ENCODE measurements at places on chromosomes 5 and 9.
A peak's percentile ranks its signal among the peaks of the same experiment; 100 is the strongest.

GRCh38 chr9:79256691-79257213 lies 315.0 kb upstream of the TLE4 start:
- peak; percentile 64 for DNase-seq

DNA sequence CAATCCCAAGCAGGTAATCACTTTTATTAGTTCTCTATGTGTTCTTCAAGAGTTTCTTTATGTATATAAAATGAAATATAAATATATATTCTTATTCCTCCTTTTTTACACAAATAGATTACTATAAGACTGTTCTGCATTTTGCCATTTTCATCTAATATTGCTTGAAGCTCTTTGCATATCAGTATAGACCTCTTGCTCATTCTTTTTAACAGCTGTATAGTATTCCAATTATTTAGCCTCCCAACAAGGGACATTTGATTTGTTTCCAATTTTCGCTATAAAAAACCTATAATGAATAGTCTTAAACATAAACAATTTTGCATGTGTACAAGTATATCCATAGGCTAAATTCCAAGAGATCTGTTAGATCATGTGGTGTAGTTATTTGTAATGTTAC lies 25.2 kb downstream of the CETN3 start:
- DNase-seq, result no peak

GRCh38 chr5:150616506-150616905 lies 24.0 kb upstream of the SYNPO start:
- no peak for DNase-seq

DNA sequence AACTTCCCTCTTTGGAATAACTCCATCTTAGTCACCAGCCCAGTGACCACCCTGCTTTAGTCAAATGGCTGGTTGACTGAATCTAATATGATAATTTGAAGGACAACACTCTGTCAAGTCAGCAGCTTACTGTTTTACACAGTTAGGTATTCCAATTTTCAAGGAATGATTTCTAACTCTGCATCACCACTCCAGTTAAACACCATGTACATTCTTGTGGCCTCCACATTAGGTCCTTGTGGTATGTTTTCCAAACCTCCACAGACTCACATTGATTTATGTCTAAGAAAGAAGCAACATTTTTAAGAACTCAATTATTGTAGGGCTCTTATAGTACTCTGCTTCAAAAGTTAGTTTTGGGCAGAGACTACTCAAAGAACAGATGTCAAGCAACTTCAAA lies 110.7 kb downstream of the TLE1 start:
- peak; percentile 73 for DNase-seq

- peak; percentile 15 for DNase-seq
These were observed 442 bp downstream of the NEURL1B start for GRCh38 chr5:172641359-172642050.

- DNase-seq, result no peak
These were observed 52.3 kb upstream of the CD180 start for GRCh38 chr5:67248703-67249589.

DNA sequence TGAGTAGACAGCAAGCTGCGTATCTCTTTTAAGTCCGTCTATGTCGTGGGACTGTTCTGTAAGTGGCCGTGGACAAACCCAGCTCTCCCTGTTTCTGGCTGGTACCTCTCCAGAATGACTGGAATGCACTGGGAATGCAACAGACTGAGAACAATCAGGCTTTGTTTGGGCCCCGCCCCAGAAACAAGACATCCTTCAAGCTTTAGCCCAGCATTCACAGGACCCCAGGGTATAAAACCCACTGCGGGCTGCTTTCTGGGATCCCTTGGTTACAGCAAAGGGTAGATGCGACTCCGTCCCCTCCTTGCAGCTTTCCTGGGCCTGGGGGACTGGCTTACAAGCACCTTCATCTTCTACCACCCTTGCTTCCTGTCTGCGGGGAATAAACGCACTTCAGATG lies 45.6 kb upstream of the SPTLC1 start:
- DNase-seq, result no peak

DNA sequence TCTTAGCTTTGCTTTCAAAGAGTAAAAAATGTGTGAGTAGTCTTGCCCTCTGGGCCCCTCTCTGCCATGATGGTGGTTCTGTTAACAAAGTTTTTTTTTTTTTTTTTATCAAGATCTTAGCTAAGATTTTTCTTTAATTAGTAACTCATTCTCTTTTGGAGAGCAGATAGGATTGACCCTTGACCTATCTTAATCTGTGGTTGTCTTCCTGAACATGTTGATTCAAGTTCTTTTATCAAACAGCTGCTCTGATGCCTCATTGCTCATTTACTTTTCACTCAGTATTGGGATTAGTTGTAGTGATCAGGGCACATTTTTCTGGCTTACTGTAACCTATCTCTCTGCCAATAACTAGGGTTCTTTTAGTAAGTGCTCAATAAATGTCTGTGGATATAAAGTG lies 106.3 kb downstream of the PCSK5 start:
- DNase-seq, result no peak

DNA sequence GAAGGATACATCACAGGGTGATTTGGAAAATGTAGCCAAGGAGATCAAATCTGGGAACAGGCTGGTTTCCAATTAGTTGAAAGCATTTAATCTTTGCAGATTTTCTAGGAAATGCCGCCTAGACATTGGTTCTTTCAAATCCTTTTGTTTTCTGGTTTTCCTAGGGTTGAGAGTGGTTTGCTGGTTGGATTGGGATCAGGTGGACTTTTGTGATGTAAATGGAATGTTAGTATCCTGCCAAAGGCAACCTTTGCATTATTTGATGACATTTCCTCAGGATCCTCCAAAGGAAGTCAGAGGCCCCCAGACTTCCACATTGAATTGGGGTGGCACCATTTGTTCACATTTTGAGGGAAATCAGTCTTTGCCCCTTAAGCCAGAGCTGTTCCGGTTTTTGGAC lies 245.5 kb upstream of the RPS23 start:
- no peak for DNase-seq

DNA sequence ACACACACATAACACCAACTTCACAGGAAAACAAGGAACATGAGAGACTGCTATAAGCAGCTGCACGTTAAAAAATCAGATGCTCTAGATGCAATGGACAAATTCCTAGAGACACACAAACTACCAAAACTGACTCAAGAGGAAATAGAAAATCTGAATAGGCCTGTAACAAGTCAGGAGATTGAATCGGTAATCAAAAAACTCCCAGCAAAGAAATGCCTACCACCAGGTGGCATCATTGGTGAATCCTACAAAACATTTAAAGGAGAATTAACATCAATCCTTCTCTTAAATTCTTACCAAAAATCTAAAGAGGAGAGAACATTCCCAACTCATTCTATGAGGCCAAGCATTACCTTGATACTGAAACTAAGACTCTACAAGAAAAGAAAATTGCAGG lies 54.9 kb downstream of the NDST1 start:
- peak; percentile 60 for DNase-seq
